ENCODE measurements at places on chromosomes 16 and 17.

DNA sequence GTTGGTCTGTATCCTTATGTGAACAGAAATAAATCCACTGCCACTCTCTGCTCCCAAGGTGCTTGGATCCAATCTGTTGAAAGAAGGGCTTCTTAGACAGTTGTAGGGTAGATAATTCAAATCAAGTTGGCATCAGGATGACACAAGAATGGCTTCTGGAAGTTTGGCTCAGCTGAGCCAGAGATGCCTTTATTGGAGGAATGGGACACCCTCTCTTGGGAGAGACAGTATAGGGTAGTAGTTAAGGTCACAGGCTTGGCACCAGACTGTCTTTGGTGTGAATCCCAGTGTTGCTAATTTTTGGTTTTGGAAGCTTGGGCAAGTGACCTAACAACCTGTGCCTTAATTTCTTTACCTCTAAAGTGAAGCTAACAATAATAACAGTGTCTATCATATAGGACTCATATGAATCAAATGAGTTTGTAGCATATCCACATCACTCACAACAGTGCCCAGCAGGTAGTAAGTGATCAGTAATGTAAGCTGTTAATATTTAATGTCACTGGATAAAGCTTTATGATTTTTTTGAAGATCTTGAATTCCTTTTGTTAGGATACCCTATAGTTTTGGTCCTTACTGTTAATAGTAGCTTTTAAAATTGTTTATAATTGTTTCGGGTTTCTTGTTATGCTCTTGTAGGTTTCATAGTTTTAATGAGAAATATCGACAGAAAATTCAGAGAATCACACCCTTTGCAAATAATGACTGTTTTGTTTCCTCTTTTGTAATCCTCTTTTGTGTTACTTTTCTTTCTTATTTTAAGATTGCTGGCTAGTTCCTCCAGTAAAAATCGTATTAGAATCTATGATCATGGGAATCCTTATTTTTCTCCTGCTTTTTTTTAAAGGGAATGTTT is 19.1 kb downstream of the ZNRF1 start:
- DNase-seq, result no peak

DNA sequence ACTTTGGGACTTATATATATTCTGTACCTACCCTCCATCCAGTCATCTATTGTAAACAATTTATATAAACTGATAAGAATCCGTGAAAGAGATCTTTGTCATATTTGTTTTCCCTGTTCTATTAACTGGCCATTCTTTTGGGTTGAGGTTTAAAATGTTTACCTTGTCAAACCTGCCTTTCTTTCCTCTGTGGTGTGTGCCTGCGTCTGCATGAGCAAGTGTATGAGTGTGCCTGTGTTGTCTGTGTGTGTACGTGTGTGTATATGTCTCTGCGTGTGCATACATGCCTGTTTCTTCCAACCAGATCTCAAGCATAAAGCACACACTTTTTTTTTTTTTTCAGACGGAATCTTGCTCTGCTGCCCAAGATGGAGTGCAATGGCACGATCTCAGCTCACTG is 201.5 kb downstream of the C16orf95 start:
- no peak for DNase-seq

DNA sequence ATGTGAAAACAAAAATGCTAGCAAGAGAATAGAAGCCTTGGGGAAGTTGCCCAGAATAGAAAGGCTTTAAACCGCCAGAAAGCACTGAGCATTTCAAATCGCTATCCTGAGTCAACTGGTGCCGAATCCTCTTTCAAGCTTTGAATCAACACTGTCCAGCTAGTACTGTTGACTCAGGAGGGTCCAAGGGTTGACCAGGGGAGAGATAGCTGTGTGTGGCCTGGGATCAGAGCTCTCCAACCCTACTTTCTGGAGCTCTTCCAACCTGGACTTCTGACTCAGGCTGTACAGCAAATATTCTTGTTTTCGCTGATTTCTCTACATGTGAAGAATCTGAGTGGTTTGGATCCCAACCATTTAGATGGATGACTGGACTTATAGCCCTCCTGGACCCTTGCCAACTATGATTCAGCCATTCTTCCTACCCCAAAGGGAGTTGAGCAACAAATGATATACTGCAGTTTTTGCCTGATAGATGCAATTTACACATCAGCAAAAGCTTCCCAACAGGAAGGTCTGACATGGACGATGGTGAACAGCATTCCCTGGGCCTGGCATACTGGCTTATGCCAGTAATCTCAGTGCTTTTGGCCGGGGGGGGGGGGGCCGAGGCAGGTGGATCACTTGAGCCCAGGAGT is 154.0 kb upstream of the SDK2 start:
- DNase-seq, result peak; percentile 25

GRCh38 chr17:81129711-81130367 is 35.5 kb upstream of the PVALEF start:
- no peak for DNase-seq

DNA sequence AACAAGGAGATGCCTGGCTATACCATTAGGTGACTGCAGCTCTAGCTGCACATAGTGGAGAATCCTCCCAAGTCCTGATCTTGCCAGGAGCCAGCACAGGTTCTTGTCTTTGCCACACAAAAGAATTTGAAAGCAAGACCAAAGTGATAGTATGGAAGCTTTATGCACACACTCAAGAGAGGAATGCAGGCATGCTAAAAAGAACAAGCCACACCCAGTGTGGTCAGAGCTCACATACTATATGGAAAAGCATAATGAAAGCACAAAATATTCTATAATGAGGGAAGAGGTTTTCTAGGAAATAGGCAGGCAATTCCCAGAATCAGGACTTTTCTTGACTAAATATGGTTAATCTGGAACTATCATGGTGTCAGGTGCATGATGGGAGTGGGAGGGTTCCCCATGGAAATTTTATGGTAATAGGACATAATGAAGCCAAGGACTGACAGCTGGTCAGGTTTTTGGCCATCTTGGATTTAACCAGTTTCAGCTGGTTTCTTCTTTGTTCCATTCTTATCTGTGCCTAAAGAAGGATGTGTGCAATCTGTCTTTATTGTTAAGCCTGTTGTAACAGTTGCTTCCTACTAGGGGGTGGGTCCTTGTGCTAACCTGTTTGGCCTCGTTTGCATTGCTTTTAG is 171.6 kb downstream of the ZNF18 start:
- no peak for DNase-seq

Measured in AG09309 (cell line).